GM19239 (cell line): ENCODE measurements at places on chromosomes 6 and 20.

GRCh38 chr6:42520786-42521607 lies 42.8 kb upstream of the UBR2 start:
- DNase-seq = no peak

DNA sequence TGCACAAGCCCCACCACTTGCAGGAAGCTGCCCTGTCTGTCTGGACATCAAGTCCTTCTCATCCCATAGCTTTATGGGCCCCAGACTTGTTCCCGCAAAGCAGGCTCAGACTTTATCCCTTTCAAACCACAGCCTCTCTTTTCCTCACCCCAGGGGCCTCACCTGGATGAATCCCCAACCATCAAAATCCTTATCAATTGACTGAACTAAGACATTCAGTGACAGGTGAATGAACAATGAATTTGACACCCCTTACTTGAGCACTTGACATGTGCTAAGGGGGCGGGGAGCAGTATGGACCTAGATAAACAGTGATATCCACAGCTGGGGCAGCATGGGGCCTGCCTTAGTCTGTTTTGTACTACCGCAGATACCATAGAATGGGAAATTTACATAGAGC lies 5.0 kb downstream of the RAB44 start:
- no peak for DNase-seq

- no peak for DNase-seq
These were observed 674.2 kb upstream of the MANEA start for GRCh38 chr6:94902974-94903628.

GRCh38 chr6:17691925-17692538 lies 14.7 kb downstream of the NUP153 start:
- DNase-seq = no peak

DNA sequence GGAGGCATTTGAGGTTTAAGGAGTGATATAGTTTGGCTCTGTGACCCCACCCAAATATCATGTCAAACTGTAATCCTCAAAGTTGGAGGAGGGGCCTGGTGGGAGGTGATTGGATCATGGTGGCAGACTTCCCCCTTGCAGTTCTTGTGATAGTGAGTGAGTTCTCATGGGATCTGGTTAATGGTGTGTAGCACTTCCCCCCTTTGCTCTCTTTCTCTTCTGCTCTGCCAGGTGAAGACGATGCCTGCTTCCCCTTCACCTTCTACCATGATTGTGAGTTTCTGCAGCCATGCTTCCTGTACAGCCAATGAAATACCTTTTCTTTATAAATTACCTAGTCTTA lies 1.7 kb upstream of the HDDC2 start:
- DNase-seq = no peak

DNA sequence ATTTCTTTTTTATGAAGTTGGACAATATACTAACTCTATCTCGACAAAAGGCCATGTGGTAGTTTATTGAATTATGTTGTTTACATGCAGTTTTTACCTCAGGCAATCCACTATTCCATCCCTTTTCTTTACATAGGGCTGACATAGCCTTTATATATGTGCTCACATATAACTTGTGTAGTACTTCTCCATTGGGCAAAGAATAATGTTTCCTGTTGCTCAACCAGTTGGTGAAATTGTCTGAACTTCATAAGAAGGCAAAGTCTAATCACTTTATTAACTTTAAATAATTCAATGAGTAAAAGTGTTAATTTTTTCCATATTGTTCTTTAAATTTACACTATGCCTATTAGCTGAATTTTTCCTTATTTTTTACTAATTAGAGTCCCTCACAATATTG lies 1272.1 kb downstream of the EPHA7 start:
- no peak for DNase-seq

GRCh38 chr20:37415118-37416085 lies 69.5 kb downstream of the SRC start:
- no peak for DNase-seq

GRCh38 chr20:14361509-14362345 lies 24.3 kb upstream of the FLRT3 start:
- DNase-seq = no peak

GRCh38 chr6:36501686-36502085 lies 45.6 kb downstream of the STK38 start:
- no peak for DNase-seq

DNA sequence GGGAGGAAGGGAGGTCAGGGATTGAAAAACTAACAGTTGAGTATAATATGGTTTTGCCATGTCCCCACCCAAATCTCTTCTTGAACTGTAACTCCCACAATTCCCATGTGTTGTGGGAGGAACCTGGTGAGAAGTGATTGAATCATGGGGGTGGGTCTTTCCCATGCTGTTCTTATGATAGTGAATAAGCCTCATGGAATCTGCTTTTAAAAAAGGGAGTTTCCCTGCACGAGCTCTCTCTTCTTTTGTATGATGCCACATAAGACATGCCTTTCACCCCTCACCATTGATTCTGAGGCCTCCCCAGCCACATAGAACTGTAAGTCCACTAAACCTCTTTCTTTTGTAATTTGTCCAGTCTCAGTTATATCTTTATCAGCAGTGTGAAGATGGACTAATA lies 833.4 kb upstream of the MAP3K7 start:
- no peak for DNase-seq
